ENCODE measurements at places on chromosomes 2 and 18.
A peak's percentile ranks its signal among the peaks of the same experiment; 100 is the strongest.

DNA sequence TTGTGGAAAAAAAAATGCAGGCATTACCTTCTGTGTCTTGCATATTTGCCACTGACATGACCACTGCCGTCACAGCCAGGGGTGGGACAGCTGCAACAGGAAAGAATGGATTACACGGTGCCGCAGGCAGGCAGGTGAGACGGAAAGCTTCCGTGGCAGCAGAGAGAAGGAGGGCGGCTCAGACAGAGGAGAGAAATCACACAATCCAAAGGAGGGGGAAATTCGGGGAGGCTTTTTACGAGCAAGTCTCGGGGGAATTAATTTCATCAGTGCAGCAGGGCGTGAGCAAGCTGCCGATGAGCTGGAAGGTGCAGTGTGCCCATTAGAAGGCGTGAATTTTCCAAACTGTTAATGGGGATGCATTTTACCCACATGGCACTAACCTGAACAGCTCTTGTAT, 234.8 kb upstream of the PXDN start:
- peaks cover 30% of the 10 kb centered on the region for H3K4me1 ChIP-seq
- no peak overlapping the region for H3K27ac ChIP-seq
- no peak overlapping the region for H3K4me3 ChIP-seq
- H3K36me3 ChIP-seq: no peaks in the 10 kb centered on the region
- DNase-seq: no peak

DNA sequence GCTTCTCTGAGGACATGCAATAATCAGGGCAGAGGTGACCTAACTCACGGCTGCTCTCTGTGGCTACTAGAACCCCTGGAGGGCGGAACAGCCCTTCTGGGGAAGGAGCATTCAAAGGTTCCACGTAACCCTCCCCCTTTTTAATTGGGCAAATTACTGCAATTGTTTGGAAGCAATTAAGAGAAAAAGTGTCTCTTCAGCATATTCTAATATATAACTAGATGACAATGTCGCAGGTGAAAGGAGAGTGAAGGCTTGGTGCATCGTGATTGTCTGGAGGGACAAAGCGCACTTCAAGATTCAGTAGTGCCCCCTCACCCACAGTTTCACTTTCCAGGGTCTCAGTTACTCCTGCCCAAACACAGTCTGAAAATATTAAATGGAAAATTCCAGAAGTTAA, 720.8 kb downstream of the DCDC2C start:
- H3K27ac ChIP-seq: no peak overlapping the region
- peaks cover 4% of the 10 kb centered on the region for H3K4me1 ChIP-seq
- no peaks in the 10 kb centered on the region for H3K27me3 ChIP-seq
- no peak for DNase-seq
- H3K4me3 ChIP-seq: no peak overlapping the region
- no peaks in the 10 kb centered on the region for H3K36me3 ChIP-seq

GRCh38 chr2:33034784-33035183, 88.0 kb downstream of the LTBP1 start:
- H3K27me3 ChIP-seq: no peaks in the 10 kb centered on the region
- peak overlapping the region; percentile 60 for H3K27ac ChIP-seq
- peaks cover 38% of the 10 kb centered on the region for H3K4me1 ChIP-seq
- no peak for DNase-seq
- H3K4me3 ChIP-seq: no peak overlapping the region
- H3K36me3 ChIP-seq: peaks cover 2% of the 10 kb centered on the region

GRCh38 chr18:38362286-38362792, 796.7 kb upstream of the CELF4 start:
- no peaks in the 10 kb centered on the region for H3K27me3 ChIP-seq
- H3K4me3 ChIP-seq: no peak overlapping the region
- no peak overlapping the region for H3K27ac ChIP-seq
- H3K4me1 ChIP-seq: no peaks in the 10 kb centered on the region
- no peak for DNase-seq
- H3K36me3 ChIP-seq: no peaks in the 10 kb centered on the region

- H3K36me3 ChIP-seq: no peaks in the 10 kb centered on the region
- H3K4me1 ChIP-seq: no peaks in the 10 kb centered on the region
- H3K4me3 ChIP-seq: no peak overlapping the region
Measured at GRCh38 chr2:161713706-161714105, 89.5 kb downstream of the SLC4A10 start.

All from chondrocyte (in vitro differentiated cells).